NCI-H1417 (cell line): ENCODE measurements at places on chromosomes 5 and 9.

GRCh38 chr9:101458963-101459631 lies 23.5 kb upstream of the ALDOB start:
- DNase-seq: peak; percentile 43

GRCh38 chr9:15642369-15642962 lies 89.6 kb downstream of the CCDC171 start:
- DNase-seq: peak; percentile 31

DNA sequence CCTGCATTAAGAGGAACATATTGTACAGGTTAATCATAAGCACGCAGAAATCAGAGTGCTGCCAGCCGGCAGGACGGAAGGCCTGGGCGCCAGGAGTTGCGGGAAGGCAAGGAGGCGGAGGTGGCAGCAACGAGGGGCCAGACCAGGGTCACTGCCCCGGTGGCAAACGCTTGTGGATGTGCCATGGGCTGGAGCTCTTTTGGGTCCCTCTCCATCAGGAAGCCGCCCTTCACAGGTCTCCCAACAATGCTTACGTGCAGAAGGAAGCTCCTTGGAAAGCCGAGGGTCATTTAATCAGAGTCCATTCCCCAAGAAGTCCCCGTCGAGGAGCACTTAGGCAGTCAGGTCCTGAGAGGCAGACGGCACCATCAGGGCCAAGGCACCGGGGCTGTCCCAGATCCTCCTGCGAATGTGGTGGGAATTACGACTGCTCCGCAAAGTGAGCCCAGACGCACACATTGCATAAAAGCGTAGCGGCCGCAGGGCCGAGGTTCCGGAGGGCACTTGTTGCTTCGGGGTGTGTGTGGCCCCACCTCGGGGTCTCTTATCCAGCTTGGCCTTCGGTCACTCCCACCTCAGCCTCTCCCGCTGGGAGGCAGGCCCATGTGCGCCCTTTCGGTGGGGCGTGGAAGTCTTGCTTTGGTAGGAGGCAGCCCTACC lies 20.5 kb downstream of the MRPL36 start:
- no peak for DNase-seq

DNA sequence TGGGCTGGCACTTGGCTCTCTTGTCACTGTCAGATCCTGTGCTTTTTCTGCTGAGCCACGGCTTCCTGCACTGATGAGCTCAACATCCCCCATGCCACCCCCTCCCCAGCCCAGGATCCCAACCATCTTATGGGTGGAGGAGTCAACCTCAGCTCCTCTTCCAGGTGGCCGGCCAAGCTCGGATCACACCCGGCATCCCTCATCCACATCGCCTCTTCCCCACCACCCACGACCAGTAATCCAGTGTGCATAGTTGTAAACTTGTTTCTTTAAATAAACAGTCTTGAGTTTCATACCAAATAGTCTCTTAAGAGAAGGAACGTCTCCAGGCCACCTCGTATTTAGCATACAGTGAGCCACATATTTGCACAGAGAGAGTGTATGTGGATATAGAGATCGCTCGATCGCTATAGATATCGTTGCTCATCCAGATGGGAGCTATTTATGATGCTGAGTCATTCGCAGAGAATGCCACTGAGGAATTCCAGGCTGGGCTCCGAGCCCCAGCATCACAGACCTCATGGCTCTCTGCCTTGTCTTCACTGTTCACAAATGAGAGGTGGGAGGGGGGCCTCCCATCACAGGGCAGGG lies 61.8 kb upstream of the CPLX2 start:
- DNase-seq: no peak

GRCh38 chr9:121169094-121169601 lies 32.5 kb downstream of the RAB14 start:
- no peak for DNase-seq

- DNase-seq: peak; percentile 24
Measured at GRCh38 chr5:140391732-140392131, 9.9 kb upstream of the ANKHD1 start.

GRCh38 chr9:131546336-131547084 lies 1.2 kb downstream of the PRRT1B start:
- peak; percentile 26 for DNase-seq

DNA sequence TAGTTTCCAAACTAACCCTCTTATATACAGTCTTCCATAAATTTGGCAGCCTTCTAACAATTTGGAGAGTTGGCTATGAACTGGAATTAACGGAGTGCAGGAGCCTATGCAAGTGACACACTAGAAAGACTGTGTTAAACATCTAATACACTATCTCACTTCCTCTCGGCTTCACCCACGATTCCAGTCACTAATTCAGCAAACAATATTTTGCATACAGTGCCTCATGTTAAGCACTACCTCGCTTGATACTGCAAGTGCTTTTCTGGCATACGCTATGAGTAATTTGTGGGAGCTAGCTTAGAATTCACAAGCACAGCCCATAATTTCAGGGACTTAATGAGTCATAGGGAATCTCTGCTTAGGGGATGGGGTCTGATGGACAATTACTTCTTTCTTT lies 102.5 kb downstream of the ST8SIA4 start:
- no peak for DNase-seq

- no peak for DNase-seq
Measured at GRCh38 chr5:80119372-80119771, 84.2 kb downstream of the THBS4 start.

- no peak for DNase-seq
Measured at GRCh38 chr9:83431101-83432060, 106.8 kb downstream of the FRMD3 start.

GRCh38 chr9:1929722-1930244 lies 85.4 kb upstream of the SMARCA2 start:
- DNase-seq: no peak

DNA sequence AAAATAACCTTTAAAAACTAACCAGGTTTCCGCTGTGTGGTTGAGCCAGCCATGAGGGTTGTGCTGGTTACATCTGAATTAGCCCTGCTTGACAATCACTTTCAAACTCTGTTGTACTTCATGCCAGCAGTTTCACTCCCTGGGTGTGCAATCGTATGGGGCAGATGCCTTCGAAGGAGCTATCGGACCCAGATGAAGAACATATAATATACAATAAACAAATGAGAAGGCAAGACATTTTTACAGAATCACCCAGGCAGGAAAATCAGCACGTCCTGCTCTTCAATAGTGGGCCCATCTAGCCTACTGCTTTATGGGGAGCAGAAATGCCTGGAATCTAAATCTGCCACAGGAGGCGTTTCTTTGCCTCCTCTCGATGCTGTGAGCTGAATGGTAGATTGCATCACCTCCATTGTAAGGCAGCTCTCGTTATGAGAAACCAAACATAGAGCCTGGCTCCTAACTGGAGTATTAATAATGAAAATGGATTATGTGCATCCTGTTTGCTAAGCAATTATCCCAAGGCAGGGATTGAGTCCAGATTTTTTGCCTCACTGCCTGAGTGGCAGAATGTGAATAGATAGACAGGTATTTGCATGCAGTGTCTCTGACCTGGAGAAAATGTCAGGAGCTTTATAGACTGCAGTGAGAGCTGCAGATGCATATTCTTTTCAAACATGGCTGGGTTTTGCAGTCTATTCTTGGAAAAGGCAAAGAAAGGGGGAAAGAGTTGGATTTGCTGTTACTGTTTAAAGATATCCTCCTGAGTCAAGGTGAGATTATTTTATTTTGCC lies 143.3 kb upstream of the SMARCA2 start:
- DNase-seq: peak; percentile 2

- no peak for DNase-seq
Measured at GRCh38 chr5:158684469-158684868, 415.2 kb downstream of the EBF1 start.

DNA sequence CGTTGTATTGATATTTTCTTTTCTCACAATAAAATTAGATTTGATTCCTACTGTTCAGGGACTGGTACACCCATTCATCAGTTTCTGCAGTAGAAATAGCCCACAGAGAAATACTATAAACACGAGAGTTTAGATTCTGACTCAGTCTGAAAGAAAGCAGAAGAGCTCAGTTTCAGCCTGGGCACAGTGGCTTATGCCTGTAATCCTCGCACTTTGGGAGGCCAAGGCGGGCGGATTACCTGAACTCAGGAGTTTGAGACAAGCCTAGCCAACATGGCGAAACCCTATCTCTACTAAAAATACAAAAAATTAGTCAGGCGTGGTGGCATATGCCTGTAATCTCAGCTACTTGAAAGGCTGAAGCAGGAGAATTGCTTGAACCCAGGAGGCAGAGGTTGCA lies 8.6 kb downstream of the ITK start:
- DNase-seq: no peak

DNA sequence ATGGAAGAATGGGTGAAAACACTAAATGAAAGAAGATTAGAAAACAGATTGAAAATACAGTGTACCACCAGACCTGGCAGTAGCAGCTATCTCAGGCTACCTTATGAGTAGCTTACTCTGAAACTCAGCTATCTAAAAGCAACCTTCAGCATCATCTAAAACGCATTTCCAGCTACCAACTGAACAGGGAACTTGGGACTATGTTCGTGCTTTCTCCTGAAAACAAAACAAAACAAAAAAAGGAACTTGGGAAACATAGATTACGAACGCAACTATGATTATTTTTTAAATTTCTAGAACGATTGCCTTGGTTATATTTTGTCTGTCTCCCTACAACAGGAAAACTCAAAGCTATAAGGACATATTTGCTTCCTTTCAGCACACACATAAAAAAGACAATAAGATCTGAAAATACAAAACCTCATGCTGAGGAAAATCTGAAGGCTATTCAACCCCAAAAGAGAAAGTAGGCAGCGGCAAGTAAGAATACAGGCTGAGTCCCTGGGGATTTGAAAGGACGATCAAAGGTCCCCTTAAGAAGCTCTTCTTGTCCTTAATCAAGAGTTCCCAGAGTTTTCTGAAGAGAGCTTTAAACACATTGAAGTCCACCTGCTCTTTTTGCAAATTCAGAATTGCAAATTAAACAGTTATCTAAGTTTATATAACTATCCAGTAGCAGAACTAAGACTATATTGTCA lies 53.4 kb downstream of the OR2K2 start:
- no peak for DNase-seq

- no peak for DNase-seq
Measured at GRCh38 chr5:171299851-171300250, 9.2 kb upstream of the TLX3 start.
